ENCODE measurements at places on chromosomes 1 and 21.
A peak's percentile ranks its signal among the peaks of the same experiment; 100 is the strongest.

DNA sequence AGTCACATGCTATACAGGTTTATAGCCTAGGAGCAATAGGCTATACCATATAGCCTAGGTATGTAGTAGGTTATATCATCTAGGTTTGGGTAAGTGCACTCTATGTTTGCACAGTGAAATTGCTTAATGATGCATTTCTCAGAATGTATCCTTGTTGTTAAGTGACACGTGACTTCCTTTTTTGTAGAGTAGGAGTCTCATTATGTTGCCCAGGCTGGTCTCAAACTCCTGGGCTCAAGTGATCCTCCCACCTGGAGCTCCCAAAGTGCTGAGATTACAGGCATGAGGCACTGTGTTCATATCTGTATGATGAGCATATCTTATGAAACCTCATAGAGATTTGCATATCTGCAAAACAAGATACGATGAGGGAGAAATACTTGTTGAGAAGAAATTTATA is 13.8 kb upstream of the ABCB10 start:
- no peak for DNase-seq

DNA sequence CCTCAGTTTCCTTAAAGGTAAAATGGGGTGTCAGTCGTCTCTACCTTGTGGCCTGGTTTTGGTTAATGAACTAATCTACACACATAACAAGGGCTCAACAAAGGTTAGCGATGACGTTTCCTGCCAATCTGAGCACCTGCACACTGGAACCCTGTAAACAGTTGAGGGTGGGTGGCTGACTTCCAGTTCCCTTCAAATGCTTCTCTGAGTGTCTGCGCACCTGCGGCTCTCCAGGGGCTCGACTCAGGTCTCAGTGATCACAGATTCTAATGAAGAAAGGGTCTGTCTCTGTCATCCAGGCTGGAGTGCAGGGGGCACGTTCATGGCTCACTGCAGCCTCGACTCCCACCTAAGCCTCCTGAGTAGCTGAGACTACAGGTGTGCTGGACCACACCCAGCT is 3.3 kb upstream of the AGPAT3 start:
- peak; percentile 18 for DNase-seq

- no peak for DNase-seq
Measured at GRCh38 chr1:187626056-187626455, 797.3 kb downstream of the PLA2G4A start.

- DNase-seq, result no peak
Measured at GRCh38 chr1:171901245-171901644, 59.9 kb downstream of the DNM3 start.

DNA sequence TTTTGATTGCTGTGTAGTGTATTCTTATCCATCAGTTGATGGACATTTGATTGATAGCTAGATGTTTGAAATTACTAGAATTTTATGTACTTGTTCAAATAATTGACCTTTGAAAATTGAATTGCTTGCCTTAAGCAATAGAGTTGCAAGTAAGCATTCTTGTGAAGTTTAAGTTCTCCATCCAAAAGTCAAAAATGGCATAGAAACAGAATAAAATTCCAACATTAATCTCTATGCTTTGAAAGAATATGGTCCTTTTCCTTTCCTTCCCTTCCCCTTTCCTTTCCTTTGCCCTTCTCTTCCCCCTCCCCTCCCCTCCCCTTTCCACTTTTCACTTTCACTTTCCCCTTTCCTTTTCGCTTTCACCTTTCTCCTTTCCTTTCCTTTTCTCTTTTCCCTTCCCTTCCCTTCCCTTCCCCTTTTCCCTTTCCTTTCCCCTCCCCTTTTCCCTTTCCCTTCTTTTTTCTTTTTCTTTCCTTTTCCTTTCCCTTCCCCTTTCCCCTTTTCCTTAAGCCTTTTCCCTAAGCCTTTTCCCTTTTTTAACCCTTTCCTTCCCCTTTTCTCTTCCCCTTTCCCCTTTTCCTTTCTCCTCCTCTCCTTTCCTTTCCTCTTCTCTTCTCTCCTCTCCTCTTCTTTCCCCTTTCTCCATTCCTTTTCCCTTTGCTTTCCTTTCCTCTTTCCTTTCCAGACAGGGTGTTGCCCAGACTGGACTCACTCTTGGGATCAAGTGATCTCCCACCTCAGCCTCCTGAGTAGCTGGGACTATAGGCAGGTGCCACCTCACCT is 67.4 kb downstream of the SASS6 start:
- no peak for DNase-seq

DNA sequence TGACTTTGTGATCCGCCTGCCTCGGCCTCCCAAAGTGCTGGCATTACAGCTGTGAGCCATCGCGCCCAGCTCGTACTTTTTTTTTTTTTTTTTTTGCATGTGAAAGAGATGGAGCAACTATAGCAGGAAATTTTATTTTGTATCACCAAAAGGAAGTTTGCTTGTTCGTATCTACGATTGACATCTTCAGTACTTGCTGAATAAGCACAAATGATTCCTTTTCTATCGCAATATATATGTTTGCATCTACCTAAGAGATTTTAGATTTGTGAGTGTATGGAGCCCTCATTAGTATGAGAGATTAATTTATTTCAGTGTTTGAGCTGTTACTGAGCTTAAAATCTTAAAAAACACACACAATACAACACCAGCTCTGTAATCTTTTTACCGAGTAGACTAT is 143.1 kb downstream of the NFIA start:
- DNase-seq, result no peak

GRCh38 chr1:47662068-47662467 is 224.2 kb downstream of the FOXD2 start:
- DNase-seq, result no peak

- no peak for DNase-seq
Measured at GRCh38 chr21:34065027-34065426, 8.4 kb upstream of the MRPS6 start.

GRCh38 chr1:163170975-163171676 is 31.6 kb downstream of the RGS5 start:
- DNase-seq, result no peak

DNA sequence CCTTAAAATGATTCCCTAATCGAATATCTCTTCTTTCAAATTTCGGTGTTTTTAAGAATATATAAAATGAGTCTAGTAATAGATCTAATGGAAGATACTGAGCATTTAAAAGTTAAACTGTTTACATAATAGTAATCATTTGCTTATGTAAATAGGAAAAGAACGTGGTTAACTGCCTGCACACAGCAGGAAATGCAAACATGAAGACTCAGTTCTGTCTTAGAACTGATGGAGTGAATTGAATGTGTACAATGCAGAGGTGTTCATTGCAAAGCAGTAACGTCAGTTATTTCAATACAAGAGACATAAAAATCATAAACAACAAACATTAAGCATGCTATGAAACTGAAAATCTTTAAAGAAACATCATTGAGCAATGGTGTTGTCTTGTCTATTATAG is 359.4 kb upstream of the ADAMTS5 start:
- DNase-seq, result no peak

- no peak for DNase-seq
Measured at GRCh38 chr1:165455111-165455510, 10.2 kb upstream of the RXRG start.

GRCh38 chr1:178023181-178023618 is 53.3 kb upstream of the SEC16B start:
- DNase-seq, result no peak

- peak; percentile 41 for DNase-seq
Measured at GRCh38 chr21:37220433-37220980, 46.6 kb downstream of the VPS26C start.

DNA sequence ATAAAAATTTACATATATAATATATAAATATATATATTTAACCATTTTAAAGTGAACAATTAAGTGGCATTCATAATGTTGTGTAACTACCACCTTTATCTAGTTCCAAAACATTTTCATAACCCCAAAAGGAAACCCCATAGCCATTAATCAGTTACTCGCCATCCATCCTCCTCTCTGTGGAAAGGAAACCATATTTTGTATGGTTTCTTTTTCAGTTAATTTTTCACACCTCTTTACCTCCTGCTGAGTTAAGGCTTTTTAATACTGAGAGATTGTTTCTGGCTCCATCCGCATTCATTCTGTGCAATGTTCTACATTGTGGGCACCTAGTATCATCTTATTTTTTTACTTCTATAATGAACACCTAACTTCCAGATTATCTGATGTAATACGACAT is 512.1 kb downstream of the LMO4 start:
- no peak for DNase-seq

- DNase-seq, result no peak
Measured at GRCh38 chr1:162236201-162236600, 140.5 kb downstream of the SPATA46 start.

- DNase-seq, result no peak
Measured at GRCh38 chr1:51956528-51957509, 33.7 kb downstream of the RAB3B start.

GRCh38 chr1:173267453-173267945 is 60.4 kb upstream of the TNFSF4 start:
- DNase-seq, result no peak

- DNase-seq, result no peak
Measured at GRCh38 chr1:158830904-158831507, at the start of gene MNDA. Gene MNDA, plus strand, starts transcription at chr1:158831351. Its CDS starts 10,803 bp downstream, at chr1:158842154.

- no peak for DNase-seq
Measured at GRCh38 chr1:35062518-35063196, 16.5 kb upstream of the ZMYM1 start.

DNA sequence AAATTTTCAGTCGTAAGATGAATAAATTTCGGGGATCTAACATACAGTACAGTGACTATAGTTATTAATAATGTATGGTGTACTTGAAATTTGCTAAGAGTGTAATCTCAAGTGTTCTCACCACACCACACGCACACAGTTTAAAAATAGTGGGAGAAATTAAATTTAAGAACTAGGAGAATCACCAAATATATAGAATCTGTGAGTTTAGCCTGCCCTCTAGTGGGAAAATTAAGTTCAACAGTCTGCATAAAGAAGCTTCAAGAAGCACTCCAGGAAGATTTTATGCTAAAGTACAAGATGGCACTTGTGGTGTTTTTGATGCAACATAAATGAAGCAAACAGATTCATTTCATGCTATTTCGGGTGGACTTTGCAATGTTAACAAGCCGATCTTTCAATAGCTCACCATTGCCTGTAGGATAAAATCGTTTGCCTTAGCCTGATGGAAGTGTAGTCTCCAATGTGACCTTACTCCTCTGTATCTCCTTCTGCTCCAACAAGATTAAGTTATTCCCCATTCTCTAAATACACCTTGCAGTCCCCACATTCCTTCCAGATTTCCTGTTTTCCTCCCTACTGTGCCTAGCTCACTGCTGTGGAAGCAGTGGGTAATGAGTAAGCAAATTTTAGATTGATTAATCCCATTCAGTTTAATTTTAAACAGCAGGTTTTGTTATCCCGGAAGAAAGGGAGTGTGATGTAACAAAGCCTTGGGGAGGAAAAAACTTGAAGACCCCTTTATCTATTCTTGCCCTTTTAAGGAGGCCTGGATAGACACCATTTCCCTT is 8.7 kb upstream of the PIK3C2B start:
- DNase-seq, result peak; percentile 78

GRCh38 chr1:150466964-150467363 is 20.3 kb upstream of the TARS2 start:
- DNase-seq, result no peak

- DNase-seq, result no peak
Measured at GRCh38 chr1:9835404-9835757, 11.6 kb upstream of the CLSTN1 start.

DNA sequence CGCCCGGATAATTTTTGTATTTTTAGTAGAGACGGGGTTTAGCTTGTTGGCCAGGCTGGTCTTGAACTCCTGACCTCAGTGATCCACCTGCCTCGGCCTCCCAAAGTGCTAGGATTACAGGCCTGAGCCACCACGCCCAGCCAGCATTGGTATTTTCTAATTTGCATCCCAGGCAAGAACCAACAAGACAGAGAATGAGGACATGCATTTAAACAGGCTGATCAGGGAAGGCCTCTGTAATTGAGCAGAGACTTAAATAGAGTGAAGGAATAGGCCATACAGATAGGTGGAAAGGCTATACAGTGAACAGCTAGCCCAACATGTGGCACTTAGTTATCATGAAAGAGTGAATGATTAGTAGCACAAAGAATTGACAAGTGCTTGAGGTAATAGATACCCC is 230.4 kb downstream of the SLC35F3 start:
- no peak for DNase-seq

GRCh38 chr1:153683854-153684253 is 5.4 kb downstream of the NPR1 start:
- DNase-seq, result no peak

- DNase-seq, result no peak
Measured at GRCh38 chr1:24047110-24047477, 64.8 kb downstream of the MYOM3 start.

- DNase-seq, result no peak
Measured at GRCh38 chr1:10541286-10541685, 66.5 kb downstream of the PEX14 start.

- DNase-seq, result no peak
Measured at GRCh38 chr1:170218257-170218650, 72.5 kb downstream of the NTMT2 start.

DNA sequence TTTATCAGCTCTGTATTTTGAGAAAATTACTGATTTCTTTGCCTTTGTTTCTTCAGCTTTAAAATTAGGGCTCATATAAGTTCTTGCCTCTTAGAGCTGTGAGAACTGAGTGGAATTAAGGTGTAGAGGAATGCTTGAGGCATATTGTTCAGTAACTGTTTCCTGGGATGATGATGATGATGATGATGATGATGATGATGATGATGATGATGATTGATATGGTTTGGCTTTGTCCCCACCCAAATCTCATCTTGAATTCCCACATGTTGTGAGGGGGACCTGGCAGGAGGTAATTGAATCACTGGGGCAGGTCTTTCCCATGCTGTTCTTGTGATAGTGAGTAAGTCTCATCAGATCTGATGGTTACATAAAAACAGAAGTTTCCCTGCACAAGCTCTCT is 118.7 kb downstream of the CHRM3 start:
- DNase-seq, result no peak

GRCh38 chr1:89826594-89826993 is 5.8 kb downstream of the LRRC8D start:
- DNase-seq, result no peak

- DNase-seq, result peak; percentile 31
Measured at GRCh38 chr1:203172184-203173010, 3.2 kb downstream of the MYBPH start.
